ENCODE measurements at places on chromosomes 11 and 22.

DNA sequence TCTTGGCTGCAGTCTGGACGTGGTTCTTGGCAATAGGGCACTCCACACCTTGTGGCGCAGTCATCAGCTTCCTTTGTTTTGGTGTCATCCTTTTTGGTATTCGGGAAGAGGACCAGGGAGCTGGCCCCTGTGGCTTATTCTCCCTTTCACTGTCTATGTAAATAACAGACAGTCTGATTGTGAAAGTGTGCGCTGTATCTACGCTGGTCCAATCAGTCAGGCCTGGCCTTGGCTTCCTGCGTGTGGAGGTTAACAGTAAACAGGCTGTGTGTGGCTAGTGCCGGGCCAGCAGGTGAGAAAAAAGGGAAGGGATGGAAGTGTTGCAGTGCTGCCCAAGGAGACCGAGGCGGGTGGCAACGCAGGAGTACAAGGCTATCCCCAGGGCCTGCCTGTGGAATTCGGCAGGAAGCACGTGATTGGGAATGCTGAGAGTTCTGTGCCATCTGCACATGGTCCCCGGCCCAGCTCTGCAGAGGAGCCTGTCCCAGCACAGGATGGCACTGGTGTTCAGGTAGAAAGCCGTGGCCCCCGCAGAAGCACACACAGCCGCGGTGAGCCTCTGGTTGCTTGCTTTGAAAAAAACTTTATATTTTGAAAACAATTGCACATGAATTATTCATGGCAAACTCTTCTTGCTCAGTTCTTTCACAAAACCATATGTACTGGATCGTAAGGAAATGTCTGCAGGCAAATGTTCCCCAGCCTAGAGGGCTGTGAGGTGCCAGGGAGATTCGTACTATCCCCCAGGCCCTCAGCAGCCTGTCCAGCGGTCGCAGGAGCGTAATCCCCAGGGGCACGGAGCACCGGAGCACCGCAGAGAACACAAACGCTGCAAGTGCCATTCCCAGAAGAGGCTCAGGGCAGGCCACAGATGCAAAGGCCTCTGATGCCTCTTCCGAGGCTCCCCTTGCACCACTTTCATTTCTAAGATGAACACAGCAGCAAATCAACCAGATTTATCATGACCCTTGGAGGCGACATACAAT lies 174.5 kb downstream of the EFCAB6 start:
- no peak for DNase-seq

DNA sequence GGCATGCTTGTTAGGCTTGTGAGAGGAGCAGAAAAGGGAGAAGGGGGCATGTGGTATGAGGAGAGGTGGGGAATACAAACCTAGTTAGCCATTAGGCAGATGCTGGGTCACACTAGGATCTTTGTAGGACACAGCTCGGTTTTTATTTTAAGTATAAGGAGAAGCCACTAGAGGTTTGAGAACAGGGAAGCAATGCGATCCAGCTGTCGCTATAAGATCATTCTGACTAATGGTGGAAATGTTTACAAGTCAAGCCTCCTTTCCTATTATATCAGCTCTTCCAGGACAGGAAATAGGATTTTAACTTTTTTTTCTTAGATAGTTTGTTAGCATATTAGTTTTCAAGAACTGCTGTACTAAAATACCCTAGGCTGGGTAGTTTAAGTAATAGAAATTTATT lies 609.9 kb downstream of the INSC start:
- DNase-seq, result no peak

GRCh38 chr22:35850831-35851230 lies 133.2 kb downstream of the APOL5 start:
- DNase-seq, result no peak

DNA sequence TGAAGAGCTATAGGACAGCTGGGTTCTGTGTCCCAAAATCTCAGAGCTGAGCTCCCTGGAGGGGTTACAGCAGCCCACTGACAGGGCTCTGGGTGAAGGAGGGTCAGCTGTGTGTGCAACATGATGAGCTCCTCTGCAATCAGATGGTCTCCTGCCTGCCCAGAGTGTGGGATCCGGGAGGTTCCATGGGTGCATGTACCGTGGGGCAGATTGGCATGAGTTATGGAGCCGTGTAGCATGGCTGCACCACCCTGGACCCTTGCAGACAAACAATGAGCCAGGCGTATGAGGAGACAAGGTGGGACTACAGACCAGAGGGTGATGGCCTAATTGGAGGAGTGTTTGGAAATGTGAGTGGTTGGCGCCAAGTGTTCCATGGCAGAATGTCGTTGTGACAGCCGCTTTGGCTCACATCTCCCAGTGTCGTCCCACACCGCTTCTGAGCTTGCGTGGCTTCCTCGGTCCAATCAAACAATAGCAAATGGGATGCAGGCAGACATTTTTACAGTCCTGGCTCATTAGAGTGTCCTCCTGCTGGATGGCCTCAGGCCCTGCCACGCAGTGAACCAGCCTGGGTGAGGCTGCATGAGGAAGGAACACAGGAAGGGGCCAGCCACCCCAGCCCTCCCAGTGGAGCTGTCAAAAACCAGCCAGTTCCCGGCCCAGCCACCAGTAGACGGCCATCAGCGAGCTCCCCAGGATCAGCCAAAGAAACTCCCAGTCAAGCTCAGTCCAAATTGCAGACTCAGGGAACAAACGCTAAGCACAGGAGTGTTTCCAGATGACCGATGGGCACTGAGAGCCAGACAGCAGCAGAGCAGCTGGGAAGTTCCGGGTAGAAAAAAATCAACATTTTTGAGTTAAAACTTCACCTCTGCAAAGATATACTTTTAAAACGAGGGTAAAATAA lies 1066.9 kb downstream of the BRD1 start:
- peak; percentile 7 for DNase-seq

DNA sequence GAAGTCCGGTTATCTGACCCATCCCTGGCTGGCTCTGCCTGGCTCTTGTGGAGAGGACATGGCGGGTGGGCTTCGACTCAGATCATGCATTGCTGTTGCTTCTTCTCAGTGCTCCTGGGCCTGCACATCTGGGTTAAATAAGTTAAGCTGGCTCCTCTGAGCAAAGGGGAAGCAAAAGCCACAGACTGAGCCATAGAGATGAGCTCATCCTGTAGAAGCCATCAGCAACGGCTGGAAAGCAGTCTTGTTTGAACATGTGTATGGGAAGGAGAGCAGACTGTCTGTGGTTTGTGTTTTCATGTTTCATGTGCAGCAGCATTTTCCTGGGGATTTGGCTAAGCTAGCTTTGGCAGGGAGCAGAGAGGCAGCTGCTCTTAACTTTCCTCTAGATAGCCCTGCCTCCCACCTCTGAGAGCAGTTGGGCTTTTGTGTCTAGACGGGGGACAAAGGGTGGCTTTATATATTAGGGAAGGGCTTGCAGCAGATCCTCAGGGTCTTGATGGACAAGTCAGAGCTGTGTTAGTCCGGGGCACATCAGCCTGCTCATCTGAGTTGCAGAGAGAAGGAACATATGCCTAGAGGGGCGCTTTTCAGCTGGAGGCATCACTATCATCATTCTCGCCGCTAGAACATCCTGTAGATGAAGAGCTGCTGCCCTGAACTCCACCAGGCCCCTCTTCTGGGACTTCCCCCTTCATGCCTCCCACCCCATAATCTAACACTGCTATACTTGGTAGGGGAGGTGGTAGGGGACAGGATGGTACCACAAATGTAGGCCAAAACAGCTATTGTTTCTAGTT lies 14.9 kb downstream of the DCPS start:
- DNase-seq, result no peak

DNA sequence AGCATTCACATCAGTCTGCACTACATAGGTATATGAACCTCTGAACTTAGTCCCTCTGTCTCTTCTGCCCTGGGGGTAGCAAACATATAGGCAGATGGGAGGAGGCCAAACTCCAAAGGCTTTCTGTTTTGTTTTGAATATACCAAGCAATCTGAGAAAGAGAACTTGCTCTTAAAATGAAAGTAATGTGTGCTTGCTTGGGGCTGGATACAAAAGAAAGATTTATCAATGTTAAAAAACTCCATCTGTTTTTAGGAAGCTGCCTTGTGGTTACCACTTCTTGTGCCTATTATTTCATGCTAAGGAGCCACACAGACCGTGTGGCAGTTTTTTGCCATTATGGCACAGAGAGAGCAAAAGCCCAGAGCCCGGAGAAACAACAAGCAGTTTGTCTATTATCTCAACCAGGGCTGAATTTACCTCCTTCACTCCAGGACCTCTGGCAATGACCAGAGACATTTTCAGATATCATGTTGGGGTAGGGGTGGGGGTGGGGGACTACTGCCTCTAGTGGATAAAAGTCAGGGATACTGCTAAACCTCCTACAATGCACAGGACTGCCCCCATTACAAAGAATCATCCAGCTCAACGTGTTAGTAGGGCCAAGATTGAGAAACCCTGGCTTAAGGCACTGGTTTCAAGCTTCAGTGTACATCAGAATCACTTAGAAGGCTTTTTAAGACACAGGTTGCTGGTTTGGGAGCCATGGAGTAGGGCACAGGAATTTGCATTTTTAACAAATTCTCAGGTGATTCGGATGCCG lies 124.2 kb downstream of the APIP start:
- DNase-seq, result no peak

DNA sequence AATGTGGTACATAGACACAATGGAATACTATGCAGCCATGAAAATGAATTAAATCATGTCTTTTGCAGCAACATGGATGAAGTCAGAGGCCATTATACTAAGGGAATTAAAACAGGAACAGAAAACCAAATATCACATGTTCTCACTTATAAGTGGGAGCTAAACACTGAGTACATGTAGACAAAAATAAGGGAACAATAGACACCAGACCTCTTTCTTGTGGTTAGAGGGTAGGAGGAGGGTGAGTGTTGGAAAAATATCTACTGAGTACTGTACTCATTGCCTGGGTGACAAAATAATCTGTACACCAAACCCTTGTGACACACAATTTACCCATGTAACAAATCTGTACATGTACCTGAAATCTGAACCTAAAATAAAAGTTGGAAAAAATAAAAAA lies 59.1 kb upstream of the ANO5 start:
- DNase-seq, result no peak

GRCh38 chr11:129611661-129612446 lies 203.8 kb upstream of the TMEM45B start:
- DNase-seq, result no peak

GRCh38 chr11:12863605-12864121 lies 145.5 kb upstream of the RASSF10 start:
- DNase-seq, result no peak

DNA sequence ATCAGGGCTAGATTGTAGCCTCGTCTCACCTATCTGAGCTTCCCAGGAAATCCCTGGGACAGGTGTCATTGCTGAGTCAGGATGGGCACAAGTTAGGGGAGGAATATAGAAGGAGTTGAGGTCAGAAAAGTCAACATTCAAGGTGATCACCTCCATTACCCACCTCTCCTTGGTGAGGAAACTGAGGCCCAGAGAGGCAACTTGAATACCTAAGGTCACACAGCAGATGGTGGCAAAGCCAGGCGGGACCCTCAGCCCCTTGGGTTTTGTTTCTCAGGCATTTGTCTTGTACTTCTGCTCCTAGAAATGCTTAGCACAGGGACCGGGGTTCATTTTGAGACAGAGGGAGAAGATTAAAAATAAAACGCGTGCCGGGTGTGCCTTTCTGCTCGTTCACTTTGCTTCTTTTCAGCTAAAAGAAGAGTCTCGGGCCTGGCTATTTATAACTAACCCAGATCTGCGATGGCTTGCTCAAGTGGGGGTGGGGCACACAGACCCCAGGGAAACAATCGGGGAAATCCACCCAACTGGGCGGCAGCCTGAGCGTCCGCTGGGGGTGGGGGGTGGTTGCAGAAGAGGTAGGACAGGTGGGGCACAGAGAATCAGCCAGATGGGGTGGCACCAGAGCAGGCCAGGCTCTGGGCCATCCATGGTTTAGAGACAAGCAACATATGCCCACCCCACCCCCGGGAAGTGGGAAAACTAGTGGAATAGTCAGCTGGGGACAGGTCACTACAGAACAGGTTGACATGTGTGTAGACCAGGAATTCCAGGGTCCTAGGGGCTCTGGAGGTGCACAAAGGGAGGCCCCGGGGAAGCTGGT lies 3.9 kb upstream of the GNAZ start:
- DNase-seq, result no peak

- no peak for DNase-seq
These were observed 63.7 kb downstream of the HIPK3 start for GRCh38 chr11:33320814-33321330.

GRCh38 chr22:36731916-36732315 lies 28.4 kb upstream of the CACNG2 start:
- no peak for DNase-seq

DNA sequence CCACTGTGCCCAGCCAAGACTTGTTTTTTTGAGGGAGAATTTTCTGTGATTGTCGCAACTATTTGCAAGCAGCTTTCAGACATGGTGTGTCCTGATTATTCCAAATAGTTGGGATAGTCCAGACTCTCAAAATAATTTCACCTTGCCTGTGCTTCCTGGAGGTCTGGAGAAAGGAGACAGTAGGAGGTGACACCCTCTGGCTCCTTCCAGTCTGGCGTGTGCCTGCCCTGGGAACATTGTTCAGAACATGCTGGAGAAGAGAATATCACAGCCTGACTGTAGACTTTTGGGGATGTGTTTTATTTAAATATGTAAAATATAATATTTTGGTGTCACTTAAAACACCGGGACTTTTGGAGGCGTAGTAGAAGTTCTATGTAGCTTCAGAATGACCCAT lies 14.9 kb downstream of the ZNRF3 start:
- no peak for DNase-seq

DNA sequence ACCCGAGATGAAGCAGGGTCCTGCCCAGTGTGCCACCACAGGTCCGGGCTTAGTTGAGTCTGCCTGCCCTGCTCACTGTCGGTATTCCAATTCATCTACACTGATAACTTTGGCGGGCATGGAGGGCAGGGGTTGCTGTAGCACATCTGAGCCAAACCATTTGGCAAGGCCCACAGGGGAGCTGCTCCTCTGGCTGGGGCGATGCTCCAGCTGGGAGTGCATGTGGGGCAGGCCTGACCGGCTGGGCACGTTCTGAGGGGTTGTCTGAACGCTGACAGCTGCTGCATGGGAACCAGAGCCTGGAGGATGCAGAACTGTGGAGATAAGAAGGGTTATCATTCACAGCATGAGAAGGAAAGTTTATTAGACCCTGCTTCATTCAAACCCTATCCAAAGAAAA lies 40.4 kb downstream of the DRG1 start:
- DNase-seq, result no peak

DNA sequence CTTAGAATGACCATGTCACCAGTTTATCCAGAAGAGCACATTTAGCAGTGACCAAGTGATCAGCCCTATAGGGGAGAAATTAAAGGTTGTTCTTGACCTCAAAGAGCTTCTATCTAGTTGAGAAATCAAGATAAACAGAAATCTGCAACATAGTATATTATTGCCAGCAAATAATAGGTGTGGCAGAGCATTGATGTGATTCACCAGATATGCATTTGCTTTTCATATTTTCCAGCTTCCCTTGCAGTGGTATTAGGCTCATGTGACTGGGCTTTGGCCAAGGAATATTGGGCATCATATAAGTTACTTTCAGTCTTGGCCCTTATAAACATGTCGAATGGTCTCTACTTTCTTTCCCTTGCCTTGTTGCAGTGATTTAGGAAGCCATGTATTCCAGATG lies 34.5 kb downstream of the COMMD9 start:
- DNase-seq, result no peak

Data from Caco-2 (cell line).